ENCODE measurements at places on chromosomes 2 and 18.

DNA sequence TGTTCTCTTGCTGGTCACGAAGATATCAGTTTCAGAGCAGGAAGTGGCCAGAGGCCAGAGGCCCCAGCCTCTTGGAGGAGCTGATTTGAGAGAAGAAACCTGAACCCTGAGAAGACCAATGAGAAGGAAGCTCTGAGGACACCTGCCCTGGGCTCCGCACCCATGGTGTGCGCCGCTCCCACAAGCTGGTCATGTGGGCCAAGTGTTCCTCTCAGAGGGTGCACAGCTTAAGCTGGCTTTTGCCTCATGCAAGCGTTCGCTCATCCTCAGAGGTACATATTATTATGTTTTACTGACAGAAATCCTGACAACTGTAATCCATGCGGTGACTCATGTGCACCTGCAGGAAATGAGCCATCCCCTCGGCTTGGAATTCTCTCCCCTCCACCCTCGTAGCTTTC, 316.1 kb upstream of the MYT1L start:
- no peak for DNase-seq

GRCh38 chr2:161796192-161796591, 172.0 kb downstream of the SLC4A10 start:
- peak; percentile 2 for DNase-seq

DNA sequence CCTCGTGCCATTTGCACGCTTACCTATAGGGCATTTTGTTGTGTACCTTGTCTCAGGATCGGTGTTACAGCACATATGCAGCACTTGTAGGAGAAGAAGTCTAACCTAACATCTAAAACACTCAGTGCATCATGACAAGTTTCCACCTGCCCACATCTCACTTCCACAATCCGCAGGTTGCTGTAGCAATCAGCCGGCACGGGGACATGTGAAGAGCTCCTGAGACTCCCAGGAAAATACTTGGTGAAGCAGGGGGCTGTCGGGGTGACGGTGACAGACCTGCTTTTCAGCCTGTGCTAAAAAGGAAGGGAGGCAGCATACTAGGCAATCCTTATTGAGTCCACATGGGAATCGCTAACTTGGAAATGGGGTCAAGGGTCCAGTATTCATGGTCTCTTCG, 172.2 kb downstream of the MYT1L start:
- no peak for DNase-seq

- peak; percentile 69 for DNase-seq
These were observed 42.7 kb downstream of the ACSL3 start for GRCh38 chr2:222903234-222904220.
